ENCODE measurements at places on chromosomes 12 and 14.

GRCh38 chr12:129811963-129812362 is 91.9 kb downstream of the TMEM132D start:
- no peak for DNase-seq

DNA sequence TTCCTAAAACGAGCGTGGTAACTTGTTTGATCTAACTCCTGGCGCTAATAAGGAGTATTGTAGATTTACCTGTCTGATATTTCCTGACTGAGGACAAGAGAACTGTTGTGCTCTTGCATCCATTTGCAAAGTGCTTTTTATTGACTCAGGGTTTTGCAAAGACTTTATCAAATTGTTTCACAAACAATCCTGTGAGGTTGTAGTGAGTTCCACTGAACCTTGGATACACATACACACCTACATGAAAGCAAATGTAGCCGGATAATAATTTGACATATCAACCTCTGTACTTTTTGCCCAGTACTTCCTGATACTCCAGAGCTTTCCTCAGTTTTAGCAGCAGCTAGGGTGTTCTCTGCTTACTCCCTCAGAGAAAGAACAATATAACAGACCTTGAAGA is 6.7 kb upstream of the PTGER2 start:
- DNase-seq = no peak

GRCh38 chr12:51341251-51342007 is 5.0 kb downstream of the CELA1 start:
- peak; percentile 55 for DNase-seq

DNA sequence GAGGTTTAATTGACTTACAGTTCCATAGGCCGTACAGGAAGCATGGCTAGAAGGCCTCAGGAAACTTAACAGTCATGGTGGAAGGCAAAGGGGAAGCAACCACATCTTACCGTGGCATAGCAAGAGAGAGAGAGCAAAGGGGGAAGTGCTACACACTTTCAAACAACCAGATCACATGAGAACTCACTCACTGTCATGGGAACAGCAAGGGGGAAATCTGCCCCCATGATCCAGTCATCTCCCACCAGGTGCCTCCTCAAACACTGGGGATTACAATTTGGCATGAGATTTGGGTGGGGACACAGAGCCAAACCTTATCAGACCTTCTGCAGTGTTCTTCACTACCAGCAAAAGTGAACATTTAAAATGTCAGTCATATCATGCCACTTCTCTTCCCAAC is 58.9 kb downstream of the USP15 start:
- no peak for DNase-seq

GRCh38 chr12:2287151-2287550 is 234.4 kb downstream of the CACNA1C start:
- no peak for DNase-seq

DNA sequence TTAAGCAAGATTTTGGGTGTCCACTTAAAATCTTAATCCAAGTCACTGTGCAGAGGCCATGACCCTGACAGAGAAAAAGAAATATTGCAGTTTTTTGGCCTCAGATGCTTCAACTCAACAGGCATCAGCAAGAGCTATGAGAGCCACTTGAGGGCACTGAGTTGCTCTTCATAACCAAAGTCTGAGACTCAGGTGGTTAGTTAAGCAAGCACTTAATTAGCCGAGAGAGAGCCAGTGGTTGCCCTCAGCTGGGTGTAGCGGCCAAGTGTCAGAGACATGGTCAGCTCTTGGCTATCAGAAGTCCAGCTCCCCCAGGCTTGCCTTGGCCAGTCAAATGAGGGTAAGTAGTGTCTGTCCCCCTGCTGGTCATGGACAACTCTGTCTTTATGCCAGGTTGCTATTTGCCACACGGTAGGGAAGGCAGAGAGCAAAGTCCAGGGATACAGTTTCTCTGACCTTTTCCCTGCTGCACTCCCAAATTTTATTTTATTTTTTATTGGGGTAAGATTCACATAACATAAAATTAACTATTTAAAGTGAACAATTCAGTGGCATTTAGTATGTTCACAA is 9.0 kb upstream of the KRT71 start:
- no peak for DNase-seq

- DNase-seq = no peak
Measured at GRCh38 chr12:48781750-48782456, 7.0 kb downstream of the ADCY6 start.

DNA sequence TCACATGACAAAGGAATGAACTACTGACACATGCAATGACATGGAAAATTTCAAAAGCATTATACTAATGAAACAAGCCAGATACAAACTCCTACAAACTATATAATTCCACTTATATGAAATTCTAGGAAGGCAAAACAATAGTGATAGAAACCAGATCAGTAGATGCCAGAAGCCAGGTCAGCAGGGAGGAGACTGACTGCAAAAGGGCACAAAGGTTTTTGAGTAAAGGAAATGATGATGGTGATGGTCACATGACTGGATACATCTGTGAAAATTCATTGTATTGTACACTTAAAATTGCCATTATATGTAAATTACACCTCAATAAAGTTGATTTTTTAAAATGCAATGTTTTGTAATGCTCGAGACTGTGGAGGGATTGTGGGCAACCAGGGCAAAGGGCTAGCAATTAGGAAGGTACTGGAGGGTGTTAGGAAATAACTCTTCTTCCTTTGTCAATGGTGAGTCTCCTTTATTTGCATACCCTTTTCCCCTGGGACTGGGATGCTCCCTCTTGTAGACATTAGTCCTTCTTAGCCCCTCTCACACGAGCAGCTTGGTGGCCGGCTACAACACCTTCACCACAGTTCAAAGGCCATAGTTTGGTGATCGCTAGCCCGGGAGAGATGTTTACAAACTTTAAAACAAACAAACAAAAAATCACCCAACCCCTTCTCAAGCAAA is 6.7 kb upstream of the PRPF40B start:
- no peak for DNase-seq

DNA sequence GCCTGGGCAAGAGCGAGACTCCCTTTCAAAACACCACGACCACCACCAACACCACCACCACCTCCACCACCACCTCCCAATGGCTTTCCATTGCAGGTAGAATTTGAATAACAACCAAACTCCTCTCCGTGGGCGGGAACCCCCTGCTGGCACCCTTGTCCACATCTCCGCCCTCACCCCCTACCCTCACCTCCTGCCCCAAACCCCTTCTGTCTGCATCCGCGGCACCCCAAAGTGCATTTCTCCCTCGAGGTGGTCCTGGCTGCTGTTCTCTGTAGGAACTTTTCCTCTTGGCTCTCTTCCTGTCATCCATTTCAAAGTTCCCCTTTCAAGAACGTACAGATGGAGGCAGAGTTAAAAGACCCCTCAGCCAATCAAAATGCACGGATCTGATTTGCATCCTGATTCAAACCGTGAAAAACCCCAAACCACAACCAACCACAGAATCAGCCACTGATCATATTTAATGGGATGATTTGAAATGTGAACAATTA is 3.8 kb downstream of the SDSL start:
- DNase-seq = no peak

- no peak for DNase-seq
Measured at GRCh38 chr14:99648027-99648784, 3.3 kb downstream of the HHIPL1 start.

- no peak for DNase-seq
Measured at GRCh38 chr14:22084393-22085281, 411.0 kb upstream of the OR4E1 start.

DNA sequence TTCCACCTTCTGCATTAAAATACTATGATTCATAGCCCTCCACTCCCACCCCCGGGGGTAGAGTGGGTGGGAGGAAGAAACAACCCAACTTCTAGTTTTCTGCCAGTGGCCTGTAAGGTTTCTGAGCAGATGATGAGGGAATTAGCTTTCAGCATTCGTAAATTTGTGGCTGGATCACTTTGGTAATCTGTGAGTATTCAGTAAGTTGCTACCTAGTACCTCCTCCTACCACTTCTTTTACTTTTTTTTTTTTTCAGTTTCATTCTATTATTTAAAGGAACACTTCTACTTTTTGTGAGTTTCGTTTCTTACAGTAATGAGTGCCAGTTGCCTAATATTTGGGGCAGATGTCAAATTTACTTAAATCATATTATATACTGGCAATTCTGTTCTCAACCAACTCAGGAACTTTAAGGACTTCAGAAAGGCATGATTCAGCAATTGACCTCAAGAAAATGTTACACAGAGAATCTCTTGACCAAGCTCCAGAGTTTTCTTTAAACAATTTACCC is 42.4 kb upstream of the EMP1 start:
- no peak for DNase-seq

All from activated CD4-positive, alpha-beta T cell treated with anti-CD3 and anti-CD28 coated beads for 1 hour (primary cell).